Epithelial cell of proximal tubule (primary cell): ENCODE measurements at places on chromosomes 5 and 9.

- no peak for DNase-seq
These were observed 39.6 kb upstream of the TIFAB start for GRCh38 chr5:135491552-135492318.

- DNase-seq: no peak
These were observed 307.4 kb upstream of the DAB2 start for GRCh38 chr5:39732166-39732565.

DNA sequence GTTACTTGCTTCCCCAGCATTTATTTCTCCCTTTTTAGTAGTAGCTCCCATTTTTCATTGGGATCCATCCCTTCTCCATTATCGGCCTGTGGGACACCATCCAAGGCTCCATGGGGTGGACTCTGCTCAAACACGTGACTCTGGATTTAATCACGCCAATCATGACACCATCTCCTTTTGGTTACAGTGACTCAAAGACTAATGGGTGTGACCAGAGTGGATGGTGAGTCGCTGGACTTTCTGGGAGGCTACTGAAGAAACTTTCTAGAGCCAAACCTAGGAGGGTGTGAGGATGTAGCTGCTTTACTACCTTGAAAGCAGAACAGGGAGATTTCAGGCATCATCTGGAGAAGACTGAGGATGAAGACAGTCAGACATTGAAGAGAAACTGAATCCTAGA lies 93.1 kb downstream of the PJA2 start:
- DNase-seq: no peak

GRCh38 chr5:180090098-180090768 lies 18.7 kb upstream of the RNF130 start:
- no peak for DNase-seq

GRCh38 chr5:139243425-139243970 lies 45.3 kb upstream of the SIL1 start:
- no peak for DNase-seq

- no peak for DNase-seq
These were observed 136.3 kb upstream of the SNX2 start for GRCh38 chr5:122638581-122638980.

DNA sequence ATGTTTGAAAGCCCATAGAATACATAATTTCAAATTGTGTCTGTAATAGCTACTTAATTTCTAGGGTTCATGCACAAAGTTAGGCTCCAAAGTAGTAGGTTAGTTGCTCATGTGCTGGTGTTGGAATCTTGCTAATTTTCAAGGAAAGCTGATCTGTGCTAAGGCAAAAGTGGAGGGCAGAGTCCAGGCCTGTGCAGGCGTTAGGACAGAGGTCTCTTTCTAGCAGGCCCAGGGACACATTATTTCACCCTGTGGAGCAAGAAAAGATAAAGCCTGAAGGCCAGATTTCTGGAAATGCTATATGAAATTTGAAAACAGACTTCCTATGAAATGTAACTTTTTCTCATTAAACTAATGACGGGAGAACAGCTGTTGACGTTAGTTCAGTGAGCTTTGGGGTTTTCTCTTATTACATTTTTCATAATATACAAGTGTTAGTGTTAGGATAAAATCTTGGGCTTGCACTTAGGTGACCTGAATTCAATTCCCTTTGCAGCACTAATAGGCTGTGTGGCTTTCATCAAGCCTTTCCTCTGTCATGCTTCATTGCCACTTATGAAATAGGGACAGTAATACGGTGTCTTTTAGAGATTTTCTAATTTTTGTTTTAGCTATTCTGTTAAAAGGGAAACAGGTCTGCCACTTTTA lies 196.7 kb upstream of the HAPLN1 start:
- DNase-seq: no peak

- no peak for DNase-seq
These were observed 539.1 kb downstream of the CDK5RAP2 start for GRCh38 chr9:120040896-120041295.

- no peak for DNase-seq
These were observed 234.1 kb downstream of the FBXL7 start for GRCh38 chr5:15734058-15734457.
